ENCODE measurements at places on chromosomes 7 and 10.

DNA sequence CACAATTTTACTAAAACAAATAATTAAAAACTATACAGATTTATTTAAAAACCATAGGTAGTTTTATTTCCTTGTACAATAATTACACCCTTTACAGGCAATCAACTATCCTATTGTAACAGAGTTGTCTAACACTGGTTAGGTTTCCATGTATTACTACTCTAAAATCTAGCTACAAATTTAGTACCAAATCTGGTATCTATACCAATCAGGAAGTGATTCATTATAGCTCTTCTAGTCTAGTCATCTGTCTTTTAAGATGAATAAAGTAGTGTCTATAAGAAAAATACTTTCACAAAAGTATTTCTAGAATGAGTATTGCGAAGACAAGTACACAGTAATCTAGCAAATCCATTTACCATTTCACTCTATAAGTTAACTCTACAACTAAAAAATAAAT, 16.9 kb downstream of the ZNF800 start:
- no peak for DNase-seq

GRCh38 chr7:22859641-22860290, 37.1 kb upstream of the TOMM7 start:
- DNase-seq = no peak

DNA sequence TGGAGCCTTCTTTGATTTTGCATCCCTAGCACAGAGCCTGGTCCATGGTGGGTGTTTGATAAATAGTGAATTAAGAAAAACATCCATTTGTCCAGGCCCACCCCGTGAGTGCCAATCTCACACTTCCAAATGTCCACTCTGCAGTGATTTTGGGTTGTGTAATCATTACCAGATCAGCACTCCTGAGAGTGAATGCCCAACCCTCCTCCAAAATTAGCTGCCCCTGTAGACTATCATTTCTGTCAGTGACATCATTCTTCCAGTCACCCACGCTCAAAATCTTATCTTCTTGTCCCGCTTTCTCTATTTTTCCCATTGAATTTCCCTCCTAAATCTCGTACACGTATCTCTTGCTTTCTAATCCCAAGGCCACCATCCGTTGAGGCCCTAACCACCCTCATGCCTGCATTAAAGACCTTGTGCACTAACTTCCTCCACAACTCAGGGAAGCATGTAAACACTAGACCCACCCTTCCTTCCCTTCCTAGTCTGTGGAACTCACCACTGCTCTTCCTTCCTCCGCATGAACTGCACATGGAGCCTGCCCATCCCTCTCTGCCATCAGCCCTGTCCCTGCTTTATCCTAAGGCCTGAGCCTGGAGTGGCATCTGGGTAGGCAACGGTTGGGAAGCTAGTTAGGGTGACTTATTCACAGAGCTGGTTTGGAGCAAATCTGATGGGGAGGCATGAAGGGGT, 32.8 kb downstream of the PIK3AP1 start:
- DNase-seq = no peak

GRCh38 chr7:106329971-106330733, 45.4 kb upstream of the NAMPT start:
- peak; percentile 45 for DNase-seq

GRCh38 chr7:10793995-10794775, 179.5 kb upstream of the PHF14 start:
- DNase-seq = no peak

DNA sequence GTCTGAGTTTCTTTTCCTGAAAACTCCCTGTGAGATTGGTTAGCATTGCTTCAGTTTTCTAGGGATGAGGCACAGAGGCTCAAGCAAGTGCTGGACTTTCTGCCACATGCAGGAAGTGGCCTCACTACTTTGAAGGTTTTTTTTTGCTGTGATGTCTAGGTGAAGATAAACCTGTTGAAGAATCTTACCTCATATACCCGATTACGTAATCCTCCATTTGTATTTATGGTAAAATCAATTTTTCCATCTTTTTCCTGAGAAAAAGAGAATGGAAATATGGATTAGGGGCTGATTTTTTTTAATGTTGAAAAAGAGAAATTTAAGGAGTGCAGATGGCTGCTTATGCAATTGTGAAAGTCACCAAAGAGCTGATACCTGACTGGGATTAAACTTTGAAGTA, 23.4 kb downstream of the CBLL1 start:
- no peak for DNase-seq

DNA sequence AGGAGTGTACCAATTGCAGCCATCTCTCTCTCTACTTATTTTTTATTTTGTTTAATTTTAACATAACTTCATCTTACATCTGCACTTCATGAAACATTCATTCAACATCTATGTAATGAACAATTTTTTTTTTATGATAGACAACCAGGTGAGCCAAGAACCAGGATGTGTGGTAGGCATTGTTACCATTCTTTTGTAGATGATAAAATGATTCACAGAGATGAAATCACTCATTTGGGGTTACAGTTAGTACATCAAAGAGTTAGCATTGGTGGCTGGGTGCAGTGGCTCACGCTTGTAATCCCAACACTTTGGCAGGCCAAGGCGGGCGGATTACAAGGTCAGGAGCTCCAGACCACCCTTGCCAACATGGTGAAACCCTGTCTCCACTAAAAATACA, 127.8 kb downstream of the HDAC9 start:
- DNase-seq = no peak

DNA sequence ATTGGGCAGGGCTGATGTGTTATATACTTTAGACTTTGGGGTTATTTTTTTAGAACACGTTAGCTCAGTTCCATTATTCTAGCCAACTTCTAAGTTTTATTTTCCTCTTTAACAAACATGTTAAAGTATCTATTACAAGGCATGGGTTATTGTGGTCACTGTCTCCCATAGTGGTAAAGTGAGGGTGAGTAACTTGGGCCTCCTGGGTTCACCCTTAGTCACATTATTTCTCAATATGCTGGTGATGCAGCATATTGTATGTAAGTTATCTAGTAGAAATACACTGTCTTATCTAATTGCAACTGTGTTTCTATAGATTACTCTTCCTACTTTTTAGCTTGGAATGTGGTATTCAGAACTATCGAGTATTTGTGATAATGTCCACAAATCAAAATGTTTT, 65.9 kb downstream of the BBS9 start:
- DNase-seq = no peak

- no peak for DNase-seq
Observed at GRCh38 chr7:33775790-33776189, 129.5 kb upstream of the BMPER start.

- no peak for DNase-seq
Observed at GRCh38 chr10:62852961-62853702, 37.0 kb upstream of the EGR2 start.

GRCh38 chr10:78756604-78757343, 312.0 kb upstream of the ZMIZ1 start:
- DNase-seq = peak; percentile 90

DNA sequence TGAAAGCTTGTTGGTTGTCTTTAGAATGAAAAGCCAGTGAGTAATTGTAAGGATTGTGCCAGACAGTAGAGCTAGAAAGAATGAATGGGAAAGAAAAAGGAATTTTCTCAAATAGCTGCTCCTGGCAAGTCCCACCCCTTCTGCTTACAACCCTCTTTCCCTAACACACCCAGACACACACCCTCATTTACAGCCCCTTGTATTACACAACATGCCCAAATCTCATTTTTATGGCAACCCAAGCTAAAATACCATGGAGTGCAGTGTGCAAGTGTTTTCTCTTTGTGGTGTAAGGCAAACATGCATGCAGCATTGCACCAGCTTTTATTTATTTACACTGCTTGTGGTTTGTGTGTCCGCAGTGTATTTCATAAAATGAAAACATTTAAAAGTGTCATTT, 1.5 kb downstream of the PRKAR2B start:
- DNase-seq = peak; percentile 29

- no peak for DNase-seq
Observed at GRCh38 chr10:47246406-47247147, 53.4 kb upstream of the GDF10 start.

- DNase-seq = no peak
Observed at GRCh38 chr7:127871226-127871625, 160.0 kb downstream of the LRRC4 start.

GRCh38 chr7:2950578-2950977, 93.1 kb downstream of the CARD11 start:
- DNase-seq = no peak

GRCh38 chr7:28378574-28379149, 33.7 kb upstream of the CREB5 start:
- no peak for DNase-seq

GRCh38 chr10:28520346-28520745, 12.6 kb upstream of the WAC start:
- no peak for DNase-seq

DNA sequence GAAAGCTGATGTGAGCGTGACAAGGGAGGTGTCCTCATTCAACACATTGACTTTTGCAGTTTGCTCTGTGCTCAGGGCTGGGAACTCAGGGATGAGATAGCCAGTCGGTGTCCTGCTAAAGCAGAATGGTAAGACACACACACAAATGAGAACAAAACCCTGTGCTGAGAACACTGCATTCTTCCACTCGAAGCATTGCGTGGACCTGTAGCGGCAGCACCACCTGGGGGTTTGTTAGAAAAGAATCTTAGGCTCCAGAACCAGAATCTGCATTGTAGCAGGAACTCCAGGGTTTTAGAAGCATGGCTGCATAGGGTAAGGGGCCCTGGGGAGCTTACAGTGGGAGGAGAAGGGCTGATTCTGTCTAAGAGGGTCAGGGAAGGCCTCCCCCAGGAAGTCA, 21.5 kb upstream of the OGDHL start:
- DNase-seq = no peak

- no peak for DNase-seq
Observed at GRCh38 chr10:119466655-119467054, 75.9 kb downstream of the RGS10 start.

- DNase-seq = no peak
Observed at GRCh38 chr7:23654508-23654907, 25.5 kb upstream of the FAM221A start.

GRCh38 chr10:114402871-114403540, 1.3 kb downstream of the AFAP1L2 start:
- no peak for DNase-seq

- no peak for DNase-seq
Observed at GRCh38 chr10:28797904-28798371, 120.6 kb downstream of the BAMBI start.

DNA sequence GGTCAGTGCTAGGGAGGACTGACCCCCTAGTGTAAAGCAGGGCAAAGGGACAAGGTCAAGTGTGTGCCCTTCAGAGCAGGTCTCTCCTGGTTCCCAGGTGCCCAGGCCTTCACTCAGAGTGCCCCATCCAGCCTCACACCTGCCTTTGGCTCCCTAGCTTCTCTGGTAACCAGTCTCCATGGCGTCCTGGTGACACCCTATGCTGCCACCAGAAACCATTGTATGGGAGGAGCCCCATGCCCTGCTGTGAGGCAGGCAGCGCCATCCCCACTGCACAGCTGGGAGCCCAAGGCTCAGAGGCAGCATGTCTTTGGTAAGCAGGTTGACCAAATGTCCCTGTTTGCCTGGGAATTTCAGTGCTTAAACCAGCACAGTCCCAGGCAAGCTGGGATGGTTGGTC, 33.1 kb upstream of the HMX3 start:
- no peak for DNase-seq

- DNase-seq = no peak
Observed at GRCh38 chr7:3028071-3028757, 15.5 kb downstream of the CARD11 start.

DNA sequence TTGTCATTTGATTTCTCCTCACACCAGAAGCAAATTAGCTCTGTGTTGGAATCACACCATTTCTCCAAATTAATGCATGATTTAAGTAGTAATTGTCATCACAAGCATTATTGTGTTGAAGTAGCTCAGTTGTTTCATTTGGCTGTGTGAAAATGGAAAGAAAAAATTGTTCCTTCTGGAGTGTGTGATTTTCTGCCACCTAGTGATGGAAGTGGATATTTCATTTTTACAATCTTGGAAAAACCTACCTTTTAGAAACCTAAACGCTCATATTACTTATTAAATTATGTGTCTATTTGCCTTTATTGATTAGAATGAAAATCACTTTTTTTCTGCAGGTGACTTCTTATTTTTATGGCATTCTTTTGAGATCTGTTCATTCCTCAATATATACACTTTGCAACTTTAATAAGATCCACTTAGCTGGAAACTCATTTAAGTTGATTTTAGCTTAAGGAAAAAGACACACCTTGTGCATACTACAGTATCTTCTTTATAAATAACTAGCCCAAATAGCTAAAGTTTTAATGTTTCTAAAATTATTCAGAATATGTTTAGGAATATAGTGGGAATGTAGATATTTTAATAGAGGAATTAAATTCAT, 50.0 kb downstream of the SRI start:
- DNase-seq = peak; percentile 35

- no peak for DNase-seq
Observed at GRCh38 chr10:35379226-35380137, 43.2 kb downstream of the CCNY start.

- no peak for DNase-seq
Observed at GRCh38 chr7:522071-522950, 2.7 kb upstream of the PDGFA start.

GRCh38 chr10:44263771-44264170, 121.1 kb downstream of the CXCL12 start:
- no peak for DNase-seq

DNA sequence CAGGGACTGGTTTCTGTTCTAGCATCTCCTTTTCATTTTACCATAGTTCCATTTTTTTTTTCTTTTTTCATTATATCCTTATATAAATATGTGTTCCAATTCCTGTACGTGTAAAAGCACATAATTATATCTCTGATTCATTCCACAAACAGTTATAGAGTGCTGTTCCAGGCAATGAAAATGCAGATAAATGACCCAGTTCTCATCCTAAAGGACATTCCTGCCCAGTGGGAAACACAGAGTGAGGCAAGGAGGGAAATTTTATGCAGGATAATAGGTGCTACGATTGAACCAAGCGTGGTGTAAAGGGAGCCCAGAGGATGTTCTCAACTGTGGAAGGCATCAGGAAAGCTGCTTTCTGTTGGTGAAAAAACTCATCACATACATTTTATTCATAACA, 408.1 kb downstream of the GATA3 start:
- DNase-seq = no peak

GRCh38 chr10:93871671-93872204, 22.0 kb upstream of the SLC35G1 start:
- DNase-seq = no peak

- no peak for DNase-seq
Observed at GRCh38 chr7:101999393-101999792, 182.0 kb downstream of the CUX1 start.

GRCh38 chr7:45514944-45515343, 59.2 kb upstream of the ADCY1 start:
- DNase-seq = no peak

DNA sequence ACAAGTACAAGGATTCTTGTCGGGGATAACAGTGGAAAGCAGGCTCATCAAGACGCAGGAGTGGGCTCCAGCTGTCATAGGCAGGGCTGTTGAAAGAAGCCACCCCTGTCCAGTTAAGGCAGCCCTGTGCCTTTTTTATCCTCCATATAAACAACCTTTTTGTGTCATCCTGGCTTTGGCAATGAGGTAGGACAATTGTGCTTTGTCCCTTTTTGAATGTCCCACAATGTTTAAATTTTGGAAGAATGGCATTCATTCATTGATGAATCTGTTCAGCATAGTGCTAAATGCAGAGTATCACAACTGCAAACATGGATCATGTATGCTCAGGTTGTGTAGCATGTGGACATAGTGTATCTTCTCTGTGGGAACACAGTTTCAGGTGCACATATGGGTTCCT, 66.7 kb downstream of the UBE3C start:
- DNase-seq = no peak
